ENCODE measurements at places on chromosomes 4 and X.

DNA sequence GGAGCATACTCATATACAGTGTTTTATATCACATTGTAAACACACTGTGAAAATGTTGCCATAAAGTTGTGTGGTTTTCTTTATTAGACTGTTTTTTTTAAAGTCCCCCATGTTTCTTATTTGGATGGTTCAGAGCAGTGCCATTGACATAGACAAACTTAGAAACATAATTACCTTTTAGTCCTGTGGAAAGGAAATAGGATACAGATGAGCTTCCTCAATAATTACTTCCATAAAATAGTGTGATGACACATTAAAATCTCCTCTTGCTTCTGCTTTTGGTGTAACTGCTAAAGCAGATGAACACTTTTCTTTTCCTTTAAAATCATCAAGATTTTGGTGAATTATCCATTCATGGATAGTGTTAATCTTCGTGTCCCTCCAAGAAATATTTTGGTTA, 52.9 kb upstream of the LIMCH1 start:
- no peak for DNase-seq

DNA sequence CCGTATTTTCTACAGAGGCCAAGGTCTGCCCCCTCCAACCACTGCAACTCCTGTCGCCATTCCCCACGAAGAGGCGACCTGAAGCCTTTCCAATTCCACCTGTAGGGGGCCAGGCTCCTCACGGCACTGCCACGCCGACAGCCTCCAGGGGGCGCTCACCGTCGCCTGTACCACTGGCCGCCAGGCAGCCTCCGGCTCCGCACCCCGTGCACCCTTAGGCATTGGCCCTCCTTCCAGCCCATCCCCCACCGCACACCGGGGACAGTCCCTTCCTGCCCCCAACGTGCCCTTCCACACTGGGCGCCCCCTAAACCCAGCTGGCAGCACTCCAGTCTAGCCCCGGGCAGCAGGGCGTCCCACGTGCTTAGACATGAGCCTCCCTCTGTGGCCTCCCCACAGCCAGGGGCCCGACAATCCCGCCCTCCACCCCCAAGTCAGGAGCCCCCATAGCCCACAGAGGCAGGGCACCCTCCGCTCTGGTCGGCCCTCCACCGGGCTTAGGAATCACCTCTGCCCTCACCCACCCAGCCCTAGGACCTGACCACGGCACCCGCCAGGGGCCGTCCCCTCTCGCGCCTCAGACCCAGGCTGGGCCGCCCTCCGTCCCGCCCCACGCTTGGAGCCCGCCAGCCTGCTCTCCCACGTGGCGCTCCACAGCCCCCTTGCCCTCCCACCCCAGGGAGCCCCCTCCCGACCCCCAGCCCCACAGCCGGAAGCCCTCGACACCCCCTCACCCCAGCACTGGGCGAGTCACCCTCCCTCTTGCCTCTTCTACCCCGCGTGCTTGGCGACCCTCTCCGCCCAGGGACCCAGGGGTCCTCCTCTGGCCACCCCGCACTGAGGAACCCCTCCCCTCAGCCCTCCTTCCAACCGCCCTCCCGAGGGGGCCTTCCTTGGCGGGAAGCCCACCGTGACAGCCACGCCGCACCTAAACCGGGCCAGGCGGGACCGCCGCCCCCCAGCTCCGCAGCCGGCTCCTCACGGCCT, 711 bp downstream of the PNMA6E start:
- DNase-seq, result peak; percentile 46

DNA sequence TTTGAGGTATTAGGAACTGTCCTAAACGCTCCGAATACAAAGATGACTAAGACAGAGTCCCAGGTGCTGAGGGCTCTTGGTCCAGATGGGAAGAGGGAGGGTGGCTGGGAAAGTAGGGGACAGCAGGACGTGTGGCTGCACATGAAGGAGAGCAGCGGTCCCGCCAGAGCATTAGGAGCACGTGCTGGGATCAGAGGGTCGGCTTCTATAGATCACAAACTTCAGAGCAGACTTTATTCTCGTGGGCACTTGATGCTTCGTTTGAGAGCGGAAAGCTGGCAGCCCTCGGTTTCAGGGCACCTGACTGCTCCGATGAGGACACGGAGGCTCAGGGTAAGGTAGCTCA, 26.1 kb downstream of the ZBTB49 start:
- no peak for DNase-seq

DNA sequence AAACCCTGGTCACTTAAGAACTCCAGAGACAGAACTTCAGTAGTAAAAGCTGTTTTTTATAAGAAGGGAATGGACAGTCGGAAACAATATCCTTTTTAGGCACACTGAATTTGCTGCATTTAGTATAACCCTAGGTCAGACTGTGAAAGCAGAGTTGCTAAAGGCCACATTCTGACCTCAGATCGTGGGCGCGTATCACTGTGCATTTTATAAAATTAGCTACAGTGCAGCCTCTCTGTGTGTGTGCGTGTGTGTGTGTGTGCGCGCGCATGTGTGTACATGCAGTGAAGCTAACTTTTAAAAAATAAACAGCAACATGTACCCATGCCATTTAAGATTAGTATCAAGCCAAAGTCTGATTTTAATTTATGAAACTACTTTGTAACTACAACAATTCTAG, 8.0 kb downstream of the ZNF827 start:
- DNase-seq, result no peak

DNA sequence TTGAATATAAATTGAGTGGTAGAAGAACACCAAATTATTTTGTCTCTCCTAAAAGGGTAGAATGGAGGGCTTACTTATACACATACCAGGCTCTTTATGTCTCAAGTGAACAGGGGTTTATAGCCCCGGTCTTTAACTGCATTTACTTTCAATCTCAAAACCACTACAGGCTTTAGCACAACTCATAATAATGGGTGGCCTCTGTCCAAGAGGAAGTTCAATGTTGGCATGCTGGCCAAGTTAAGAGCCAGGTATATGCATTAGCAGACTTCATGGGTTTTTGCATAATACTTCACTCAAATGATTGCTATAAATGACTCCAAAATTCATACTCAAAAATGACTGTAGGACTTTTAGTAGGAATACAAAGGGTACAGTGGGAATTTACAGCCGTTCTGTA, 118.5 kb upstream of the OTUD4 start:
- DNase-seq, result no peak

DNA sequence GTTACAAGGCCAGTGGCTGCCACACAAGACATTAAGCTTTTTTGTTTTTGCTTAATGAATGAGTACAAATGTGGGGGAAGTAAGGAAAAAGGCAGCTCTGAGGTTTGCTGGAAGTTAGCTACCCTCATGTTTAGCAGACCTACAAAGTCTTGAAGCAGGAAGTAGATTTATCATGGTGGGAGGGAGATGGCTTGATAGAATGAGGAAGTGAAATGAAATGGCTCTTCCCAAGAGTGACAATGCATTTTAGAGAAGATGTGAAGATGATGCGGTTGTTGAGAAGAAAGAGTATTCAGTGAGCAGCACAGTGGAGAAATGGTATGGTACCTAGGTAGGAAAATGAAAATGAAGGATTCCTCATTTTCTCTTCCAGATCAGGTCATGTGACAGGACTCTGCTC, 108.0 kb downstream of the SLIT2 start:
- no peak for DNase-seq

- no peak for DNase-seq
These were observed 263.2 kb upstream of the ITM2A start for GRCh38 chrX:79630033-79631009.

GRCh38 chr4:151488968-151489367, 80.0 kb downstream of the FHIP1A start:
- no peak for DNase-seq

- no peak for DNase-seq
These were observed 87.8 kb upstream of the SORBS2 start for GRCh38 chr4:185899833-185900232.

- DNase-seq, result no peak
These were observed 33.6 kb upstream of the TBC1D9 start for GRCh38 chr4:140789759-140790158.

GRCh38 chr4:26803211-26803861, 57.3 kb upstream of the STIM2 start:
- no peak for DNase-seq

DNA sequence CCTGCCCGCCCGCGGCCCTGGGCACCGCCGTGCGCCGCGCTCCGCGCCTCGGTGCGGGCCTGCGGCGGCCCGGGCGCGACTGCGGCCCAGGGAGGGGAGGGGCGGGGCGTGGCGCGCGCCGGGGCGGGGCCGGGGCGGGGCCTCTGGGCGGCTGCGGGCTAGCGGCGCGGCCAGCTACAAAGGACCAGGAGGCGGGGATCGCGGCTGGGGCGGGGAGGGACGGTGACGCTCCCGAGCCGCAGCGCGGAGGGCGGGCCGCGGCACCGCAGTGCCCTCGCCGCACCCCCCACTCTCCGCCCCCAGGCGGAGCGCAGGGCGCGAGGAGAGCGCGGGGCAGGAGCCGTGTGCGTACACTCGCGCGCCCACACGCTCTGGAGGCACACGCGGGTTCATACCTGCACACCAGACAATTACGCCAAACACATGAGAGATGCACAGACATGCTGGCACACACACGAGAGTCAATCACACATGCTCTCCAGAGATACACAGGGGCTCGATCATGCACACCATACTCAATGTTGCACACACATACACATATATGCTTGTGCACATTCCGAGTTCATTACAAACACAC, at the start of gene CRMP1:
Gene CRMP1, minus strand, starts transcription at position 83 of the 577 bp plus-strand sequence. CDS start 117 bp downstream, outside the sequence.
- no peak for DNase-seq

DNA sequence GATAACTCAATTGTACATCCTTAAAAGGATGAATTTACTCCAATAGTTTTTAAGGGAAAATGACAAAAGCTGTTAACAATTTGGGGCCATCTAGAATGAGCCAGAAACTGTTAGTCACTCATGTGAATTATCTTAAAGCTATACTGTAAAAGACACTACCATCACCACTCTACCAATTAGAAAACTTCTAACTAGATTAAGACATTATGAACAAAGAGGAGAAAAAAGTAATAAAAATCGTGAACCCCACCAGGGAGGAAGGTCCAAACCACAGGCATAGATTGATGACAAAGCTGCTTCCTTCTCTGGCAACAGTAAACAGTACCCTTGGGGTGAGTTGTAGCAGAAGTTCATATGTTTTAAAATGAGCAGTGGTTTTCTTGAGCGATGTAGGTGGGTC, 106.1 kb downstream of the PDGFC start:
- no peak for DNase-seq

DNA sequence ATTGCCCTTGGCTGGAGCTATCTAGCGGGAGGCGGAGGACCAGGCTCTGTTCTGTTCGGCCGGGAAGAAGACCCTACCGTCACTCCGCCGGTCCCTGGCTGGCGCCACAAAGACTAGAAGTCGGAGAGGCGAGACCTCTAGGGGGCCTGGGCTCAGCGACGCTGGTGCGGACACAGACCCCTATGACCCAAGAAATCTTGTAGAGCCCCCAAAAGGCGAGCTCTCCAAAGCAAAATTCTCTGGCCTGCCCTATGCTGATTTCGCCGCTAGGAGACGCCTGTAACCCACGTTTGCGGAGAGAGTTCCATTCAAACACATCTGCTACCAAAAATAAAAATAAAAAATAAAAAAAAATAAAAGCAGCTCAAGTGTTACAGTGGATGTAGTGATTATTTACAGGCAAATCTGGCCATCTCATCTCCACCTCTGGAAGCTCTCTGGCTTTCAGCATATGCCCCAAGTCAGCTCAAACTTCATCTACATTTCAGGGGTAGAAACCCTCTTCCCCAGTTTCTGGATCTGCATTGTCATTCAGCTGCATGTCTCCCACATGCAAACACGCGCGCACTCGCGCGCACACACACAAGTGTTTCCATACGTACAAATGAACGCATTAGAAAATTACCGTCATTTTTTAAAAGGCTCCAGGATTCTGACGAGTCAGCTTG, 2.4 kb upstream of the PCDH10 start:
- no peak for DNase-seq

GRCh38 chr4:1169171-1169671, 3.2 kb downstream of the SPON2 start:
- no peak for DNase-seq

DNA sequence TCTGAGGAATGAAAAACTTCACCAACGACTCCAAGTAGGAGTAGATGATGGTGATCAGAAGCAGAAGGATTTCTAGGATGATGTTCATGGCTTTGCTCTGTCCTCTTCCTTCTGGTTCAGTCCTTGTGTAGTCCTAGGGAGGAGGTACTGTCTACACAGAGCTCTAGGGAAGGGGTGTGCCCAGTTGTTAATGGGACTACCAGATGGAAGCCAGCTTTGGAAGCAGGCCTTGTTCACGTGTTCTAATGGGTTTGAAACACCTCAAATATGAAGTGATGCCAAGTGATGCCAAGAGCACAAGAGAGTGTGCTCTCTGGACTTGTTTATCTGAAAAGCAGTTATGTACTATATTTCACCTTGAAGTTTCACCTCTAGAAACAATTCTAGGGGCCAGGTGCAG, at the start of gene HSD17B13:
Gene HSD17B13, minus strand, starts transcription at position 129 of the 400 bp plus-strand sequence. Its CDS starts 41 bp downstream, at position 88.
- no peak for DNase-seq

DNA sequence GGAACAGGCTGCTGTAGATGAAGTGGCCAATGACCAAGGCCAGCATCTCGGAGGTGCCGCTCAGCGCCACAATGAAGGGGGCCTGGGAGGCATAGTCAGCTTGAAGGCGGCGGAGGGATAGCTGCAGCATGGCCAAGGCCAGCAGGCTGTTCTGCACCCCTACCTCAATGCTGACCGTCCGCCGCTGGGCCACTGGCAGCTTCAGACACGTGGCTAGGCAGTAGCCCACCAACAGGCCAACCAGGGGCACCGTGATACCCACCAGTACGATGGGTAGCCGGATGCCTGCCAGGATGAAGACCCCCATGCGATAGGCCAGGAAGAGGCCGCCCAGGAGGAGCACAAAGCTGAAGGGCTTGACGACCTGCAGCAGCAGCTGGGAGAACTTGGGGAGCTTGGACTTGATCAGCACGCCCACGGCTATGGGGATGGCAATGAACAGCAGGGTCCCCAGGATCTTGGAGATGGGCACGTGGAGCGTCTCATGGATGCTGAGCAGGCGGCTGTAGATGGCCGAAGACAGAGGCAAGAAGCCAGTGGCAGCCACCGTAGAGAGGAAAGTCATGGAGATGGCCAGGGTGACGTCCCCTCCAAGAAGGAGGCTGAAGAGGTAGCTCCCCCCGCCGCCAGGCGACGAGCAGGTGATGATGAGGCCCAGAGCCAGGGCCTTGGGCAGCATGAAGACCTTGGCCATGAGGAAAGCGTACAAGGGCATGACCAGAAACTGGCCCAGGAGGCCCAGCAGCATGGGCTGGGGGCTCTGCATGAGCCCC, 1.3 kb upstream of the UBL4A start:
- DNase-seq, result no peak

GRCh38 chrX:288561-288991, 7.4 kb downstream of the PLCXD1 start:
- no peak for DNase-seq

- DNase-seq, result no peak
These were observed 107.3 kb upstream of the MYOZ2 start for GRCh38 chr4:119028296-119028695.

DNA sequence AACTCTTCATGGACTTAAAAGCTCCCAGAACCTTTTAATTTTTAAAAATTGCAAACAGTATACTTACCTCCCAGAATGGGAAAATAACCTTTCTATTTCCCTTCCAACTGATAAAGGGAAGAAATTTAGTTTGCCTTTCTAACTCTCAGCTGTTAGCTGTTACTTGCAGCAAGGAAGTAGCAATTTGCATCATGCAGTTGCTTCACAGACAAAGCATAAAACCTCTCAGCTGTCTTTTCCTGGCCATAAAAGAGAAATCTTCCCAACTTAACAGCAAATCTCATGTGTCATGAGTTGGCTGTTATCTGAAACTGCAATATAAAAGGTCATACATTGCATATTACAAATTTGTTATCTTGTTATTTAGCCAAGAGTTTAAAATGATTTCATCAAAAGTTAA, 18.4 kb downstream of the C4orf17 start:
- no peak for DNase-seq

- DNase-seq, result no peak
These were observed 139.0 kb downstream of the DCK start for GRCh38 chr4:71132486-71132885.

GRCh38 chr4:54482529-54483200, 175.1 kb upstream of the KIT start:
- DNase-seq, result no peak
